GM03348 (cell line): ENCODE measurements at places on chromosomes 11 and 22.

DNA sequence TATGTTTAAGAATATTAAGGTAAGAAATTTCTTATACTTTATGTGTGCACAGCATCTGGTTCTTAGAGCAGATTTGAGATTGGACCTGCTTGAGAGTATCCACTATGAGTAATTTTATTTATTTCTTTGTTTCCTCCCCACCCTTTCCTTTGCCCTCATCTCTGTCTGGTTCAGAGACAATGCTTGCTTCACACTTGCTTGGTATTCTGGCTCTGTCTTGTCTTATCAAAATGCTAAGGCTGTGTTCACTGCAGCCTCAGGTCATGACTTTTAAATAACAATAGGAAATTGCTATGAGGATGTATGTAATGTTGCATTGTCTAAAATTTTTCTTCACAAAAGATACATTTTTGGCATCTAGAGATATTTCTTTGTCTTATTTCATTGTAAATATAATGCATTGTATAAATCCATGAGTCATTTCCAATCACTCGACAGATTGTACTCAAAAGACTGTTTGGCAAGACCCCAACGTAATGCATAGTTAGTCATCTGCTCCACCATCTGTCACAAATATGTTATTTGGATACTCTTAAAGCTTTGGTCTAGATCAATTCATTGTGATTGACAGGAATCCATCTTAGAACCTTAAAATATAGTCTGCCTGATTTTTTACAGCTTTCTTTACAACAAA is 395.7 kb downstream of the AASDHPPT start:
- no peak for DNase-seq

DNA sequence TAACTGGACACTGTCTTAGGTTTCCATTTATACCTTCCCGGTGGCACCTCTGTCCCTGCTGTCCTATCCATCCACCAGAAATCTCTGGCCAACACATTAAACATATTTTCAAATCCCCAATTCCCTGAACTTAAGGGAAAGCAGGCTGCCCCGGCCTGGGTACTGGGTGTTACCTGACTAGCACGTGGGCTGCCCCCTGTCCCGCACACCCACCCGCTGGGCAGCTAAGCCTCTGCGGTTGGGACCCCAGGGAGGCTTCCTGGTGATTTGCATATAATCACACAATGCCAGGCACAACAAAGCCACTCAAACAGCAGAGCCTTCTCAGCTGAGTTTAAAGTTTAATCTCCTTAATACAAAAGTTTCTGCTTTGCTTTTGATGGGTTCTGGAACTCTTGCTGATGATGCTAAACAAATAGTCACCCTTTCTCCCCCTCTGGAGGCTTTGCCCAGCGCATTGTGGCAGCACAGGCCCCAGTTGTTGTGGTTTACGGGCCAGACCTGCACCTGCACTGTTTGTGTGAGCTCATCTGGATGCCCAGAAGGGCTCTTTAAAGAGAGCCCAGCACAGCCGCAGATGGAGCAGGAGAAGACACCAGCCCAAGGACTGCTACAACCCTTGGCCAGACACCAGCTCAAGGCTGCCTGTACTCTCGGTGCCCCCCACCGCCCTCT is 59.9 kb upstream of the POU2AF1 start:
- DNase-seq, result no peak

- no peak for DNase-seq
Observed at GRCh38 chr11:83364500-83365045, 78.4 kb upstream of the CCDC90B start.

DNA sequence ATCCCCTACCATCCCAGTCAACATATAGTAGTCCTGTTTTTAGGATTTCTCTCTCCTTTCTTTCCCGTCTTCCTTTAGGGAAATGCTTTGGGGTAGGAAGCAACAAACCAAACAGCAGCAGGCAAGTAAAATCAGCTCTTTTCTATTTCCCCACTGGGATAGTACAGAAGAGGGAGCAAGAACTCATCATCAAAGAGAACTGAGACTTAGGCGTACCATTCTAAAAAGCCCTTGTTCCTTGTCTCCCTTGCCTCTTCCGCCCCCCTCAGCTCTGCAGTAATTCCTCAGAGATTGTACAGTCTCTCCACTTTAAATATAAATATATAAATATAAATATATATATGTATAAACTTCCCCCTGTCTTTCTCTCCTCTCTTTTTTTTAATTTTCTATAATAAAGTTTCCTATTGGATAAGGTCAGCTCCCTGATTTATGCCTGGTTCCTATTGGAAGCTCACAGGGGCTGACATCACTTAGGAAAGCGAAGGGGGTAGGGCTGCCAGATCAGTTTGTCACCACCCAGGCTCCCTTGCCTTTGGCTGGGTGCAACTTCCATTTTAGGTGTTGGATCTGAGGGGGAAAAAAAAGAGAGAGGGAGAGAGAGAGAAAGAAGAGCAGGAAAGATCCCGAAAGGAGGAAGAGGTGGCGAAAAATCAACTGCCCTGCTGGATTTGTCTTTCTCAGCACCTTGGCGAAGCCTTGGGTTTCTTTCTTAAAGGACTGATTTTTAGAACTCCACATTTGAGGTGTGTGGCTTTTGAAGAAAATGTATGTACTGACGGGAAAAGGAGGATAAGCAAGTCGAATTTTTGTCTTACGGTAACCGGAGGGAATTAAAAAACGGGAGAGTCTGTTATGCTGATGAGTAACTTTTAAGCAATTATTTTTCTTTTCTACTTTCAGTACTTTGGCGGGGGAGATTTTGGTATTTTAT is at the start of gene CTNND1:
Gene CTNND1 (plus strand): TSS at position 502 of the 934 bp plus-strand sequence. CDS start 29,677 bp downstream, outside the sequence.
- peak; percentile 96 for DNase-seq

DNA sequence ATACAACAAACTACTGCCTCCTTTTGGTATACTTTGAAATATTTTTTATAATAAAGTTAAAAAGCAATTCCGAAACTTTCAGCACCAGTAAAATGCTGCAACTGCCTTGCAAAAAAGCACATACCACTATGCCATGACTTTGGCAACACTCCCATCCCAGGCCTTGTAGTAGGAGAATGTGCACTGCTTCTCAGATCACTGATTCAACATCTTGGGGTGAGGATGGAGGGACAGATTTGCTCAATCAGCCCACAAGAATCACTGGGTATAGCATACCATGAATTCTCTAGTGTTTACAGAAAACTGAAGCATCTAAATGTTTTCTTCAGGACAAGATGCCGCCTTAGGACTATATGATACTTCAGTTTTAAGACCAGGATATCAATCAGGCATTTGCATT is 14.9 kb downstream of the EIF4ENIF1 start:
- peak; percentile 81 for DNase-seq

- DNase-seq, result peak; percentile 60
Observed at GRCh38 chr11:77819921-77820564, 479 bp downstream of the RSF1 start.

DNA sequence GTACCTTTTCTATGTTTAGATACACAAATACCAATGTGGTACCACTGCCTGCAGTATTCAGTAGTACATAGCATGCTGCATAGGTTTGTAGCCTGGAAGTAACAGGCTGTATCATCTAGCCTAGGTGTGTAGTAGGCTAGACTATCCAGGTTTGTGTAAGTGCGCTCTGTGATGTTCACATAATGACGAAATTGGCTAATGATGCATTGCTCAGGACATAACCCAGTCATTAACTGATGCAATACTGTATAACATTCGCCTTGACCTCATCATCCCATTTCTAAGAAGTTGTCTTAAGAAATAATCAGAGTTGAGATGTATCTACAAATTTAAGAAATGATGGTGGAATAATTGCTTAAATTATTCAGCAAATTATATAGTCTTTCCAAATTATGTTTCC is 116.0 kb upstream of the TIMP3 start:
- no peak for DNase-seq

DNA sequence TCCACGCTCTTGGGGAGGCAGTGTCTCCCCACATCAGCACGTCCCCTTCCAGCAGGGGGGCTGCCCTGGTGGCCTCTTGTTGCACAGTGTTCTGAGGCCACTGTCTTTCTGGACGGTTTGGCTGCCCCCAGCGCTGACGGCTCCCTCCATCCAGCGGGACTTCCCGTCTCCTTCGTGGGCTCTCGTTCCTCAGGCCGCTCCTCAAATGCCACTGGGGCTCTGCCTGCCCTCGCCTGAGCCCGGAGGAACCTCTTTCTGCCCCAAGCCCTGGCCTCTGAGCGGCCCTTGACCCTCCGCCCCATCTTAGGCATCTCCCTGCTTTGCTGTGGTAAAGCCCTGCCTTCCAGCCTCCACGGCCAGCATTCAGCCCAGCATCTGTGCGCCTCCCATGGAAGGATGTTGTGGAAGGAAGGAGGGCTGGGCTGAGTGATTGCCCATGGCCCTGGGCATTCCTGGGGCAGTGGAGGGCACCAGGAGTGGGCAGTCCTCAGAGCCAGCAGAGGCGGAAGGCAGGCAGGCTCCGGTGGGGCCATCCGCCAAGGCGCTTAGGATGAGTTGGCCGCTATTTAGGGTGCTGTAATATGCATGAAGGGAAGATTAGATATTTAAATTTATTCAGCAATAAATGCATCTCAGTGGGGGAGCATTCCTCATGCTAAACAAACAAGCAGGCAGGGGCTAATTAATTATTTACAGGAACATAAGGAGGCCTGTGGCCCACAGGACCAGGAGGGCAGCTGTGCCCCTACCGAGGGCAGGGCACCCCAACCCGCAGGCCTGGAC is 17.8 kb downstream of the OTUB1 start:
- no peak for DNase-seq

GRCh38 chr11:110837603-110838002 is 125.4 kb upstream of the ARHGAP20 start:
- DNase-seq, result no peak

- peak; percentile 83 for DNase-seq
Observed at GRCh38 chr11:122853971-122854446, 15.7 kb downstream of the CRTAM start.

DNA sequence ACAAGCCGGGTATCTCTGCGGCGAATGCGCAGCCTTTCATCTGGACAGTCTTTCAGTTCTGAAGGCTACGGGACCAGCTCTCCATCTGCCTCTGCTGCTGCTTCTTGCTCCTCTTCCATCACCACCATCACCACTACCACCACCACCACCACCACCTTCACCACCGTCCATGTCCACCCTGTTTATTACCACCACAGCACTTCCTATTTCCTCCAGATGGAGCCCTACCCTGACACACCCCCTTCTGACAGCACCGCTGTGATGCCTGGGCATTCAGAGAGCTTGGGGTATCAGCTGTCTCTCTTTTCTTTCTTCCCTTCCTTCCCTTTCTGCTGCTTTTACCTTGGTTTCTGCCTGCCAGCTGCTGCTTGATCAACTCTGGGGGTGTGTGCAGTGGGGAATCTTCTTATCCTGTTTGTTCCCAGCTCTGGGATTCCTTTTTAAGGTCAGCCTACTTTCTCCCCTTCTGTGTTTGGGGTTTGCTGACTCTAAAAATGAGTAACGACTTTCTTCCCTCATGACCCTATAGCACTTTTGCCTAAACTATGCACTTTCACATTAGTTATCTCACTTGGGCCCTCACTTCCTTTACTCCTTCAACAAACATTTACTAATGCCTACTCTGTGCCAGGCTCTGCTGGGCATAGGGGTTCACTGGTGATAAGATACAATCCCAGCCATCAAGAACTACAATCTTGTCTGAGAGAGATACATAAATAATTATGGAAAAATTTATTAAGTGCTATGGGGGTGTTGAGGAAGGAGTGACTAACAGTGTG is 7.8 kb upstream of the RRM1 start:
- no peak for DNase-seq

- DNase-seq, result no peak
Observed at GRCh38 chr22:30150212-30150611, 69.9 kb downstream of the HORMAD2 start.

DNA sequence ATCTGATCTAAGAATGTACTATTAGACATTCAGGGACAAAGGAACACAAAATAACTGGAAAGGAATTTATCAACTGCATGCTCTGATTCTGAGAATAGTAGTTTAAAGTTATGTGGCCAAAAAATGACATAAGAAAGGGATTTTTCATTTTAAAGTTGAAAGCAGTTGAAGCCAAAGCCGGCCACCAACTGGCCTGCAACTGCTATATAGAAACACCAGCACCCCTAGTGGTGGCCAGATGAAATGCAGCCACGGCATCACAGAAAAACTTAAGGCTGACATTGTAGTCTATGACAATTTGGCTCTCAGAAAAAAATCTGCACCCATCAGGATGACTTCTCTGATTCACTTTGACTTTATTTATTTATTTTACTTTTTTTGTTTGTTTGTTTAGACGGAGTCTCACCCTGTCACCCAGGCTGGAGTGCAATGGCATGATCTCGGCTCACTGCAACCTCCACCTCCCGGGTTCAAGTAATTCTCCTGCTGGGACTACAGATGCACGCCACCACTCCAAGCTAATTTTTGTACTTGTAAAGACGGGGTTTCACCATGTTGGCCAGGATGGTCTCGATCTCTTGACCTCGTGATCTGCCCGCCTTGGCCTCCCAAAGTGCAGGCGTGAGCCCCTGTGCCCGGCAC is 59.2 kb downstream of the SLC35F2 start:
- DNase-seq, result peak; percentile 91

GRCh38 chr11:38176686-38177322 is 1578.8 kb upstream of the RAG2 start:
- DNase-seq, result no peak
